Choroid plexus epithelial cell (primary cell): ENCODE measurements at places on chromosomes 11 and 22.

DNA sequence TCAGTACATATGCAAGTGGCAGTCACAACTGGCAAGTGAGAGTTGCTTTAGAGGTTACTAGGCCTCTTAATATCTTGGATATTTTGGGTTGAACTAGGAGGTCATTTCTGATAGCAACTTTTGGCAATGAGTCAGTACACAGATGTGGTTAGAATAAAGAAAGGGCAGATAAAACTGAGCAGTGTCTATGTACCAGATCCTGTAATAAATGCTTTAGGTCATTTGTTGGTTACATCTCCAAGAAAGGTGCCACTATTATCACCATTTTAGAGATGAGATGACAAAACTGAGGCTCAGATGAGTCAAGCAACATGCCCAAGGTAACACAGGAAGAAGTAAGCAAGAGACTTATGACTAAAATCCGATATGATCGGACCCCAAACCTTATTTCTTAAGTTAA is 25.0 kb downstream of the MAML2 start:
- DNase-seq: no peak

DNA sequence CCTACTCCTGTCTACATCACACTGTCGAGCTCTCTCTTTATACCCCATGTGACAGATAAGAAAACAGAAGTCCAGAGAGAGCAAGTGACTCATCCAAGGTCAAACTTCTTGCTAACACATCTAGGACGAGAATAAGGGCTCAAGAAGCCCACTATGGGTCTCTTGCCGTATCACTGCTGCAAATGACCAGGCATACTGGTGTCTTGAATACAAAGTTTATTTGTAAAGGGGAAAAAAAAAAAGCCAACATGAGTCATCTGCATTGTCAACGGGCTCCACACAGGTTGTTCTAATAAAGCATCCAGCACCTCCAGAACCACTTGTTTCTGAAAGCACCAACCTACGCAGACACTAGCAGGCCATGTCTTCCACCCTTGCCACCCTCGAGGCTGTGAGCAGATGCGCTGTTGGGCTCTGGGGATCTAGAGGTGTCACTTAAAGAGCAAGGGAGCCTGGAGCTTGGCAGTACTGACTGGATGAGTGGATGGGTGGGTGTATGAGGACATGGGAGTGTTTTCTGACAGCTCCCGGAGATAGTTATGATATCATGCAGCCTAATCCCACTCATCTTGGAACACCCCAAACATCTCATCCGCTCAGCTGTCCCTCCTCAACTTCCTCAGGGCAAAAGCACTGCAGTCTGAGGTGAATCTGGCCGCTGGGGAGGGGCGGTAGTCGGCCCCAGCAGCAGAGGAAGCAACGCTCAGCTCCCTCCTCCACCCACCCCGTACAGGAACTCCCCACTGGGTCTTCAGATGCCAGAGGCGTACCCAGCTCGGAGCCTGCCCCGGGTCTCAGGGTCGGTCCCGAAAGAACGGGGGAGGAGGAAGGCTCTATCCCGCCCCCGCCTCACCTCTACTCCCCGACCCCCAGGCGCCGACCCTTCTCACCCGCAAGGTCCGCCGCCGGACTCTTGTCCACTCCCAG is 1.0 kb downstream of the SMCO4 start:
- peak; percentile 66 for DNase-seq

- DNase-seq: no peak
Observed at GRCh38 chr11:44910591-44910990, 40.1 kb downstream of the TP53I11 start.

DNA sequence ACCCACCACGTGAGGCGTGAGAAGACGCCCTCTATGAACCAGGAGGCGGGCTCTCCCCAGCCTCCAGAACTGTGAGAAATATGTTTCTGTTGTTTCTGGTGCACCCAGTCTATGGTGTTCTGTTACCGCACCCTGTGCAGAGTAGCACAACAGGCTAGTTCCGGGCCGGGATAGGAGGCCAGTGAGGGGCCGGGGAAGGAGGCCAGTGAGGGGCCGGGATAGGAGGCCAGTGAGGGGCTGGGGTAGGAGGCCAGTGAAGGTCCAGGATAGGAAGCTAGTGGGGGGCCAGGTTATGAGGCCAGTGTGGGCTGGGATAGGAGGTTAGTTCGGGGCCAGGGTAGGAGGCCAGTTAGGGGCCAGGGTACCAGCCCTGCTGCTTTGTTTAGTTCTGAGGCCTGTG is 204.6 kb downstream of the BARX2 start:
- no peak for DNase-seq
